ACHN (cell line): ENCODE measurements at places on chromosomes 16 and 17.

DNA sequence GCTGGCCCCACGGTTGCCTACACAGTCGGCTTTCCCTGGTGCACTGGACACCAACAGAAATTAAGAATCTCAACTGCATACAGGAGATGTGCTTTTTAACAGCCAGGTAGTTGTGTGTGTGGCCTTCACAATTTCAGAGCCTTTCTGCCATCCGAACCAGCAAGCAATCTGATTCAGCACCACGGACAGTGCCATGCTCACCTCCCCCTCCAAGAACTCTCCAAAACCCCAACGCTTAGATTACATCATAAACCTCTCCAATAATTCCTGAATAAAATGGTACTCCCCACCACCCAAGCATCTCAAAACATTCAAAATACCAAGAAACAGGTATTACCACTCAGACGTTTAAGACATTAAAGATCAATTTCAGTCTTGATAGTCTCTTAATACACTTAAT is 31.8 kb downstream of the USP7 start:
- DNase-seq = peak; percentile 71

- DNase-seq = no peak
These were observed 23.3 kb downstream of the CCR7 start for GRCh38 chr17:40541873-40542557.

DNA sequence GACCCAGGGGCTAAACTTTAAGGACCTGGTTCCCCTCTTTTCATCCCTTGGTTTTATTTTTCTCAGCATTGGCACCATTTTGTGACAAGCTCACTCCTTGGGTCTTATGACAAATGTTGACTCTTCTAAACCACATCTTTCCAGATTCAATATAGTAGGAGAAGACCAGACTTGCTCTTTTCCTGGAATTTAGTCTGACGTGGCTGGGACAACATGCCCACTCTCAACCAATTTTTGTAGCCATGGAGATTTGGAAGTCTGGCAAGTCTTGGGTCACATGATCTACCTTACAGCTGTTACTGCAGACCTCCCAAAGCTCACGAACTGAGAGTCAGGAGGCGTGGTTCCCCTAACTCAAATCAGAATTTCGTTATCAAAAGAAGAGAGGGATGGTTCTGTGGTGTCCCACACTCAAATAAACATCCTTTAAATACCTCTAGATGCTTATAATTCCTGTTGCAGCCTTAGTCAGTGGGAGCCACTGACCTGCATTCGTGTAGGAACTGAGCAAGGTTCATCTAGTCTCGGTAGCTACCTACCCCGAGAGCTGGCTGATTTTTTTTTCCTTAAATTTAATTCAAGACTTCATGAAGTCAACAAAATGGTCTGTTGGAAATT is 683.5 kb downstream of the MAF start:
- no peak for DNase-seq

- DNase-seq = no peak
These were observed 20.1 kb downstream of the ZNF276 start for GRCh38 chr16:89741342-89742014.

- DNase-seq = no peak
These were observed 12.2 kb upstream of the ZNF267 start for GRCh38 chr16:31861455-31861854.

DNA sequence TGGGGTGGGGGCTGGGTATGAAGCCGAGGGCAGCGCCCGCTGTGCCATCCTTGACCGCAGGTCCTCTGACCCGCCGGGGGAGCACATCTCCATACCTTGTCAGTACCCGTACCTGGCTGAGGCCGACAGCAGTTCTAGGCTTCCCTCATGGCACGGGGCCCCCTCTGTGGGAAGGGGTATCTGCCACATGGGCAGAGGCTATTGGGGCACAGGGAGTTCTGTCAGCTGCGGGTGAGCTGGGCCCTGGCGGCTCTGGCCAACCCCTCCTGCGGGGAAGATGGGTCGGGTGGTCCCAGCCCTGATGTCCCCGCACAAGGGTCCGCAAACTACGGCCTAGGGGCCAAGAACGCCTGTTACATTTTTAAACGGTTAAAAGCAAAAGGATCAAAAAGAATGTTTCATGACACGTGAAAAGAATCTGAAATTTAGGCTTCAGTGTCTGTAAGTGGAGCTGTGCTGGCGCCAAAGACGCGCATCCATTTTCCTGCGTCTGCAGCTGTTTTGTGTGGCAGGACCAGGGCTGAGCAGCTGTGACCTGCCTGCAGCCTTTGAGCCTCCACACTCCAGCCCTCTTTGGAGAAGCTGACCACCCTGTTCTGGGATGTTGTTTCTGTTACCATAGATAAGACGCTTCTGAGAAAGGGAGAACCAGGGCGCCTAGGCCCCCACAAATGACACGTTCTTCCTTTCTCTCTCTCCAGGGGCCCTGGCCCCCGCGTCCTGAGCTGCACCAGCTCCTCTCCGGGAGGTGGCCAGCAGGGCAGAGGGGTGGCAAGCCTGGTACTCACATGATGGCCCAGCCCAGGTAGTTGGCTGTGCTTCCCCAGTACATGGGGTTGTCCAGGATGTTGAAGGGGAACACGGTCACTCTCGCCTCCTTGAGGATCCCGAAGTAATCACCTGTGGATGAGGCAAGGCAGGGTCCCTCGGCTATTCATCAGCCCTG is 12.7 kb upstream of the RASD1 start:
- no peak for DNase-seq

DNA sequence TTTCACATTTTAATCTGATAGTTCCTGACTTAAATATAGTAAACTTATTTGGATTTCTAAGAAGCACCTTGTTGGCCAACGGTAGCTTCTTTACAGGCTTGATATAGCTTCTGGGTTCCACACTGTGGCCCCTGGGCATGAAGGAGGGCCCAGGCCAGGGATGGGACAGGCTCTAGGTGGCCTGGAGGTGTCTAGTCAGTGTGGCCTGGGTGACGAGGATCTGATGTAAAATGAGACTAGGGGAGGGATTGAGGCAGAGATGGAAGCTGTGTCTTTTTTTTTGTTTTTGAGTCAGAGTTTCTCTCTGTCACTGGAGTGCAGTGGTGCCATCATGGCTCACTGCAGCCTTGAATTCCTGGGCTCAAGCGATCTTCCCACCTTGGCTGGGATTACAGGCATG is 187.0 kb downstream of the PRKCB start:
- no peak for DNase-seq

GRCh38 chr16:3074860-3075522 is 9.6 kb downstream of the IL32 start:
- DNase-seq = no peak

DNA sequence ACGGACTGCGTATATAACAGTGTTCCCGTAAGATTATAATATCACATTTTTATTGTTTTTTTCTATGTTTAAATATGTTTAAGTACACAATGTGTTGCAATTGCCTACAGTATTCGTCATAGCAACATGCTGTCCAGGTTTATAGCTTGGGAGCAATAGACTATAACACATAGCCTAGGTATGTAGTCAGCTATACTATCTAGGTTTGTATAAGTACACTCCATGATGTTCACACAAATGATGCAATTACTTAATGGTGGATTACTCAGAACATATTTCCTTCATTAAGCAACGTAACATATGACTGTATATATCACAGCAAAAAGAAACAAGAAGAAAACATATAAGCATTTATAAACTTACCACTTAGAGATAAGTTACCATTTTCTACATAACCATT is 160.0 kb downstream of the CBLN1 start:
- DNase-seq = no peak

DNA sequence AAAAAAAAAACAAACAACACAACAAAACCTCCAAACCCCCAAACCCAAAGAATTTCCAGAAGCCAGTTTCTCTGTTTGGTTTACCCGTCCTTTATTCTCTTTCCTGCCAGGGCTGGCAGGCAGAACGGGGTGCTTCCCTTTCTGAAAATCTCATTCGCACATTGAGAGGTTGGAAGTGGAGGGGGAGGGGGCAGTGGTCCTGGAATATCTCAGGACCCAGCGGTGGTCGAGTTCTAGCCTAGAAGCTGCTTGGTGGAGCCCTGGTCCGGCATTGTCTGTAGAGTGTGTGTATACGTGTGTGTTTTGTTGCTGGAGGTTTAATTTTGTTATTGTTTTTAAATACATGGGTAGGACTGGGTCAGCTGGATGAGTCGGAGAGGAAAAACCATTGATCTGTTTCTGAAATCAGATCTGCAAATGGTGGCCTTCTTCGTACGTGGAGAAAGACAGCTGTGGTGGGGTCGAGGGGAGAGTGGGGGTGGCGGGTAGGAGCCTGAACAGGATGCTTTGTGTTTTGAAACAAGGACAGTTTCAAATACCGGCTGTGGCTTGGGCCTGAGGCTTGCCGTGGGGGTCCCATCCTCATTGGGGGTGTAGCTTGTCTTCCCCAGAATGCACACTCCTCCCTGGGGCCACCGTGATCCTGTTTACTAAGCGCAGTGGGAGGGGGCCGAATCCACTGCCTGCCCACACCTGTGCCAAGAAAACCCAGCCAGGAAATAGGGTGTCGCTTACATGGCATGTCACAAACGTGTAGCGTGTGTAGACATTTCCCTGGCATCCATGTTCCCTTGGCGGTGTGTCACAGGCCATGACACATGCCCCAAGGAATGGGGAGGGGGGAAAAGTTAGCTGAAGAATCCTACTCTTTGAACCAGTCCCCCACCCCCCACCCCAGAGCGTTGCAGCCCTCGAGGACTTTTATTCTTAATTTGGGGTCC is 1.6 kb downstream of the CMIP start:
- no peak for DNase-seq

- DNase-seq = no peak
These were observed 1.3 kb downstream of the GPATCH8 start for GRCh38 chr17:44501866-44502375.

GRCh38 chr16:62863139-62863538 is 826.9 kb upstream of the CDH8 start:
- DNase-seq = no peak

DNA sequence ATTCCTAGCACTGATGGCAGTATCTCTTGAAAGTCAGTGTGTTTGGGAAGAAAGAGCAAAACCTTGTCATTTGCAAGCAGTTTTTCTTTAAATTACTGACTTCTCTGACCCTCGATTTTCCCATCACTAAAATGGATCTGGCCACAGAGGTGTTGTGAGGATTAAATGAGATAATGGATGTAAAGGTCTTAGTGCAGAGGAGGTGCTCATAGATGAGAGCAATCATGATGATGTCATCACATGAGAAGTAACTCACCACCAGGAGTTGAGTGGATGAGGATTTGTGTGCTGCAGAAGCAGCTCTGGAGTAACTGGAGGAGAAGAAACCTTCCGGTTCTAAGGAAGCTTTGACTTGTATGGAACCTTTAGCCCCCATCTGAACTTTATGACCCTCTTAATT is 30.6 kb downstream of the PITPNM3 start:
- DNase-seq = no peak

DNA sequence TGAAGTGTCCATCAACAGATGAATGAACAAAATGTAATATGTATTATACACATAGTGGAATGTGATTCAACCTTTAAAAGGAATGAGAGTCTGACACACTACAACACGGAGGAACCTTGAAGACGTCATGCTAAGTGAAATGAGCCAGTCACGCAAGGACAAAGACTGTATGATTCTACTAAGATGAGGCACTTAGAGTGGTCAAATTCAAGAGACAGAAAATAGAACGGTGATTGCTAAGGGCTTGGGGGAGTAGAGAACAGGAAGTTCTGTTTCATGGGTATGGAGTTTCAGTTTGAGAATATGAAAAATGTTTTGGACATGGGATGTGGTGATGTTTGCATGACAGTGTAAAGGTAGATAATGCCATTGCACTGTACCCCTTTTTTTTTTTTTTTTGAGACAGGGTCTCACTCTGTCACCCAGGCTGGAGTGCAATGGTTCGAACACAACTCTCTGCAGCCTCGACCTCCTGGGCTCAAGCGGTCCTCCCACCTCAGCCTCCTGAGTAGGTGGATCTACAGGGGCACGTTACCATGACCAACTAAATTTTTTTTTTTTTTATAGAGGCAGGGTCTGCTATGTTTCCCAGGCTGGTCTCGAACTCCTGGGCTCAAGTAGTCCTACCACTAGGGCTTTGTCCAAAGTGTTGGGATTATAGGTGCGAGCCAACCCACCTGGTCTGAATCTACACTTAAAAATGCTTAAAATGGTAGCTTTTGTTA is 2.9 kb upstream of the CCDC102A start:
- no peak for DNase-seq

DNA sequence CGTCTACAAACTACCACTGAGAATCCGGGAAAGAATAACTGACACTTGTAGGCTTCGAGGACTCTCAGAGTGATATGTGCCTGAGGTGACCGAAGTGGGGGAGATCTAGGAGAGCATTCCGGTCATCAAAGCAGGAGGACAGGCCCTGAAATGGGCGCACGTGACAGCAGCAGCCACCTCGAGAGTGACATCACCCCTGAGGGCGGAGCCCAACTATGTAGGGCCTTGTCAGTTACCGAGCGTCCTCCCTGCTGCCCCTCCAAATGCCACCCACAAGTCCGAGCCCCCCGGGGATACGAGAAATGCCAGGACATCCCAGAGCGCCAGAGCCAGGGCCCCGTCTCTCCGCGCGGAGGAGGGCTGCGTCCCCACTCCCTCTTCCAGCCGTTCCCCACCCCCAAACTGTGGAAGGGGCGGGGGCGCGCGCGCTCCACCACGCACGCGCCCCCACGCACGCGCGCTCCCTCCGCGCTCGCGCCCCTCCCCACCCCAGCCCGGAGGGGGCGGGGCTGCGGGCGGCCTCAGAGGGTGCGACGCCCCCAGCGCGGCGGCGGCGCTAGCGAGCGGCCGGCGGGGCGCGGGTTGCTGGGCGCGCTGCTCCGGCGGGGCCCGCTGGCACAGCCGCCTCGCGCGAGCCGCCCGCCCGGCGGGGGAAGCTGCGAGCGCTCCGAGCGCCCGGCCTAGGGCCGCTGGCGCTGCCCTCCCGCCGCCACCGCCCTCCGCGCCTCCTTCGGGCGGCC is at the start of gene TANC2:
Gene TANC2 (plus strand): TSS at position 550 of the 740 bp plus-strand sequence. CDS start 43,325 bp downstream, outside the sequence.
- DNase-seq = peak; percentile 81

GRCh38 chr17:69540356-69540755 is 125.9 kb downstream of the MAP2K6 start:
- DNase-seq = no peak

- DNase-seq = peak; percentile 51
These were observed 29.1 kb downstream of the AKAP1 start for GRCh38 chr17:57114085-57114673.

GRCh38 chr17:79089720-79090442 is 15.3 kb downstream of the ENGASE start:
- no peak for DNase-seq

DNA sequence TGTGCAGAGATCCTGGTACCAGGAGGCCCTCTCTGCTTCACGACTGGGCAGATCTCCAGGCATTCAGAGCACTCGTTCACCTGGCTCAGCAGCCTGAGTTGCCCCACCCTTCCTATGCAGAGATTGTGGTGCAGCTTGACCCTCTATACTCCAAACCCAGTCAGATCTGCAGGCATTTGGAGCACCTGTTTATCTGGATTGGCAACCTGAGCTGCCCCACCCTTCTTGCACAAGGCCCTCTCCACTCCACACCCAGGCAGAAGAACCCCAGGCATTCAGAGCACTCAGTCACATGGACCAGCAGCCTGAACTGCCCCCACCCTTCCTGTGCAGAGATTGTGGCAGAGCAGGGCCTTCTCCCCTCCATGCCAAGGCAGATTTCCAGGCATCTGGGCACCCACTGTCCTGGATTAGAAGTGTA is 88.4 kb upstream of the CDH5 start:
- DNase-seq = no peak
